ENCODE measurements at places on chromosomes 11 and 22.

DNA sequence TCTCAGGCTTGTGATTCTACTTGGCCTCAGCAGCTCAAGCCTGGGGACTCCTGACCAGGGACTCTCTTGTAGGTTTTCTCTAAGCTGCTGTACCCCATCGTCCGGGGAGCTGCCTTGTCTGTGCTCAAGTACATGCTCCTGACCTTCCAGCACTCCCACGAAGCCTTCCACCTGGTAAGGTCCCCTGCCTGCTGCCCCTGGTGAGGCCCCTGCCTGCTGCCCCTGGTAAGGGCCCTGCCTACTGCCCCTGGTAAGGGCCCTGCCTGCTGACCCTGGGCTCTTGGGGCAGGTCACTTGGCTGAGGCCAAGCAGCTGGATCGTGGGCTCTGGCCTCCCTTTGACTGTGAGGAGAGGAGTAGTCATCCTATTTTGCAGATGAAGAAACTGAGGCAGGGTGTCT, 11.3 kb downstream of the USP35 start:
- DNase-seq: no peak

DNA sequence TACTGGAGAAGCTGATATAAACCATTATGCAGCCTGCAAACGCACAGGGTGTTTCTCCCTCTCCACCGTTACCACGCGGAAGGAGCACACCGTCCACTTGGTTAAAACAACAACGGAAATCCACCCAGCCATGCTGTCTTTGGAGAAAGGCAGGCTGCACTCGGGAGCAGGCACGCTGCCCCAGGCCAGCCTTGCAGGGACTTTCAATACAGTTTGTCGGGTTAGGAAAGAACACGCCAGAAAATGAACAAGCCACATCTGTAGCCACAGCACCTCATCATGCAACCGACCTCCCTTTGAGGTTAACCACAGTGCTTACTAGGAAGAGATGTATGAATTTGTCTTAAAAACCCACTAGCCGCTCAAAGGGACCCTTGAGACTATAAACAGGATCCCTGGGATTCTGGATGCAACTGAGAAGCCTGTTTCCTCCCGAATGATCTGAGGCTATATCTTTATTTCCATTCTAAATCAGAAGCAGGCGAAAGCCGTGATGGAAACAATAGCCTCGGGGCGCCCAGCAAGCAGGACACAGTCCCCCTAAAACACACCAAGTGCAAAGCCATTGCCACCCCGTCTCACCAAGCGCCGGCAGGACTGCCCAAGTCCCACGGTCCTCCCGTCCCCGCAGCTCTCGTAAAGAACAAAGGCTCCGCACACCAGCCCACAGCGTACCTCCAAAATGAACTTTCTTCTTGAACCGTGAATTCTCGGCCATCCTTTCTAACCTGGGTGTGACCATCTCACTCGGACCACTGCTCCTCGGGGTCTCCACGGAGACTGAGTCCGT, 318.9 kb downstream of the CTTN start:
- DNase-seq: no peak

DNA sequence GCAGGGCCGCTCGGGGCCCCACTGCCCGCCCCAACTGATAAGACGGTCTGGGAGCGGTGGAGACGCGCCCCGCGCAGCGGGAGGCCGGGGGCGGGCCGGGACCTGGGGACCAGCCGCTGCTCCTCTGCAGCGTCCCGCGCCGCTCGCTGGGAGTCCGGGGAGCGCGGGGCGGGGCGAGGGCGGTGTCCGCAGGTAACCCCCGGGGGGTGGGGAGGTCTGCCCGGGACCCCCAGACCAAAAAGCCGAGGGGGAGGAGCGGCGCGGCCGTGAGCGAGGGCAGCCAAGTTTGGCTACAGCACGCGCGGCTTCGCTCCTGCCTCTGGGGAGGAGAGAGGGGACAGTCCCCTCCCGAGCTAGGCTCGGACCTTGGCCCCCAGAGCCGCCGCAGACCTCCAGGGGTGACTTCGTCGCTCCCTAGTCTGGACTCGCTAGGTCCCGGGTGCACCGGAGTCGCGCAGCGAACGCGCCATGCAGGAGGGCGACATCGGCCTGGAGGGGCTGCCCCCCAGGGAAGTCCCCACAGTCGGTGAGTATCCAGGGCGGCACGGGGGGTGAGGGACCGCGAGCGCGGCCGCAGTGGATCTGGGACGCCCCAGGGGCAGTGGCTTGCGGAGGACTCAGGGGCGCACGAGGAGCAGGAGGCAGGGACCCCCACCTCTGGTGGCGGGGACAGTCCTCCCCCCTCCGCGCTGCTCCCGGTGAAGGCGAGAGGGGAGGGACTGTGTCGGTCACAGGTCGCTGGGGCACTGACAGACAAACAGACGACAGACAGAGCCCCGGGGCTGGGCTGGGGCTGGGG, 92.3 kb upstream of the ANO1 start:
- no peak for DNase-seq

DNA sequence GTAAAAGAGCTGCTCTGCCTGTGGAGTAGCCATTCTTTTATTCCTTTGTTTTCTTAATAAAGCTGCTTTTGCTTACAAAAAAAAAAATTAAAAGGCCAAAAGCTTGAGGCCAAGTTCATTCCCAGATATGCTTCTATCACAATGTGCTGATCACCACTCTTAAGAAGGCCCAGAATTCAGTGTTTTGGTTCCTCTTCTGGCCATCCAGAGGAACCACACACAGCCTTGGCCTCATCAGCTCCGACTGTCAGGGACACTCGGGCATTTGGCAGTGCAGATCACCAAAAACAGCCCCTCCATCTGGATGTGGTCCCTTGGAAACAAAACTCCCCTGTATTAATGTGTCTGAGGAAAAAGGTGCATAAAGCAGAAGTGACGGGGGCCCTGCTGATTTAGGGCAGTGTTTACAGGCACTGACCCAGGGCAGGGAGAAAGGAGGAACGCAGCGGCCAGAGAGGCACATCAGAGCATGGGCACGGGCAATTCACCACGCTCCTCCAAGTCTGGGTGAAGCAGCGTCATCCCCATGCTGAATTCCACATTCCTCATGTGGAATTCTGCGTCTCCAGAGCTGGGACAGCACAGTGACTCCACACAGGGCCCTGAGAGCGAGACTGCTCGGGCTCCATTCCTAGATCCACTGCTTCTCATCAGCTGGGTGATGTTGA, 17.7 kb downstream of the POLDIP3 start:
- DNase-seq: no peak

- no peak for DNase-seq
These were observed 11.2 kb downstream of the RTN4RL2 start for GRCh38 chr11:57471496-57471895.

DNA sequence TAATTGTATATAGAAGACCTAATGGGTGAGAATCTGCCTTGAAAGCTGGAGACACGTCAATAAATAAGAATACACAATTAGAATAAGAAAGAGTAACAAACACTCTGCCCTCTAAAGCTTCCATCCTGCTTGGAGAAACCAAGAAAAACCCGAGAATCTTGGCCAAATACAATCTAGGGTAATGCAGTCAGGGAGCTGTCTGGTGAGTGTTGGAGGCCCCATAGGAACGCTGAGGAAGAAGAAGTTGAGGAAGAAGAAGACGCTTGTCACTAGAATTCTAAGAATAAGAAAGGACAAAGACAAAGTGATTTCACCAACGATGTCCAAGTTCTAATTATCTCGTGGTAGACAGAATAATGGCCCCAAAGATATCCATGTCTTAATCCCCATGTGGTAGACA, 4485.9 kb upstream of the OR11H1 start:
- DNase-seq: no peak

DNA sequence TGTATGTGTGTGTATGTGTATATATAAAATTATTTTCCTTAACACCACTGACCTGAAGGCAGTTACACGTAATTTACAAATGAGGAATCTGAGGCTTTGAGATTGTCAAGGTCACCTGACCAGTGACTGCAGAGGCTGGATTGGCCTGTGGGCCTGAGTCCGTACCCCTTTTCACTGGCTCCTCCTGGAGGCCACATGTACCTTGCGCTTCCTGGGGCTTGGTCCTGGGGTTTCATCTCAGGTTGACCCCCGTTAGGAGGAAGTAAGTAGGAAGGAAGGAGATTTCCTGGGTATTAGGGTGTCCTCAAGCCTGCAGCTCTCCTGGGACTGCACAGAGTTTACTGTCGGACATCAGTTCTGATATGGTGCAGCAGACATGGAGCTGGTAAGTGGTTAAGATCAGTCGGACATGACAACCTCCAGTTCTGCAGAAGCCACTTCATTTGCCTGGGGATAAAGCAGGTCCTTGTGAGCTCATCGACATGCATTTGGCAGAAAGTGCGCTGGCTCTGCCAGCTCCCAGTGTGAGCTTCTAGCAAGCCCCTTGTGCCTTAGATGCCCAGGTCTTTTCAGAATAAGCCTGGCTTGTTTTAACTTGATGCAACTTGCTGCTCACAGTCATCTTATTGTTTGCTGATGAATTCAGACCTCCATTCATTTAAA, 36.6 kb downstream of the ST3GAL4 start:
- no peak for DNase-seq

DNA sequence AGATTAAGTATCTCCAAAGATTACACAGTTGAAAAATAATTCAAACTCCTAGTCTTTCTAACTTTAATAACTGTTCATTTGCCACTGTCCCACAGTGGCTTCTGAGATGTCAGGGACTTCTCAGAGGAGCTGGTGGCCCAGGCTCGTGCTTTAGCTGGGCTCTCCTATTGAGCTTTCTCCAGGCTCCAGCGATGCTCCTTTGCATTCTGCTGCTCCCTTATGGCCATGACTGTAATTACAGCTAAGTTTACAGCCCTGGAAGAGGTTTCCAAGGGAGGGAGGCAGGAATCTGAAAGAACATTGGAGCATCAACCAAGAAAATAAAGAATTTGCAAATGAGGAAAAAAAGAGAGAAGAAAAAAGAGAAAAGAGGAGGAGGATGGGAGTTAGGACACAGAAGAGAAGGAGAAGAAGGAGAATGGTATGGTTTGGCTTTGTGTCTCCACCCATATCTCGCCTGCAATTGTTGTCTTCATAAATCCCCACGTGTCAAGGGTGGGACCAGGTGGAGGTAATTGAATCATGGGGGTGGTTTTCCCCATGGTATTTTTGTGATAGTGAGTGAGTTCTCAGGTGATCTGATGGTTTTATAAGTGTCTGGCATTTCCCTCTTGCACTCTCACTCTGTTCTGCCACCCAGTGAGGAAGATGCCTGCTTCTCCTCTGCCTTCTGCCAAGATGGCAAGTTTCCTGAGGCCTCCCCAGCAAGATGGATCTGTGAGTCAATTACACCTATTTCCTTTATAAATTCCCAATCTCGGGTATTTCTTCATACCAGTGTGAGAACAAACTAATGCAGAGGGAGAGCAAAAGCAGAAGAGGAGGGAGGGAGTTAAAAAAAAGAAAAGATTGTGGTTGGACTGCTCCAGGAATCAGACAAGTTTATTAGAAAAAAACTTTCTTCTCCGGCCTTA, 857.0 kb downstream of the KCNA4 start:
- no peak for DNase-seq

- DNase-seq: no peak
These were observed 3.4 kb upstream of the FADS1 start for GRCh38 chr11:61820174-61820573.

- no peak for DNase-seq
These were observed 51.5 kb upstream of the GAL start for GRCh38 chr11:68632802-68633201.

DNA sequence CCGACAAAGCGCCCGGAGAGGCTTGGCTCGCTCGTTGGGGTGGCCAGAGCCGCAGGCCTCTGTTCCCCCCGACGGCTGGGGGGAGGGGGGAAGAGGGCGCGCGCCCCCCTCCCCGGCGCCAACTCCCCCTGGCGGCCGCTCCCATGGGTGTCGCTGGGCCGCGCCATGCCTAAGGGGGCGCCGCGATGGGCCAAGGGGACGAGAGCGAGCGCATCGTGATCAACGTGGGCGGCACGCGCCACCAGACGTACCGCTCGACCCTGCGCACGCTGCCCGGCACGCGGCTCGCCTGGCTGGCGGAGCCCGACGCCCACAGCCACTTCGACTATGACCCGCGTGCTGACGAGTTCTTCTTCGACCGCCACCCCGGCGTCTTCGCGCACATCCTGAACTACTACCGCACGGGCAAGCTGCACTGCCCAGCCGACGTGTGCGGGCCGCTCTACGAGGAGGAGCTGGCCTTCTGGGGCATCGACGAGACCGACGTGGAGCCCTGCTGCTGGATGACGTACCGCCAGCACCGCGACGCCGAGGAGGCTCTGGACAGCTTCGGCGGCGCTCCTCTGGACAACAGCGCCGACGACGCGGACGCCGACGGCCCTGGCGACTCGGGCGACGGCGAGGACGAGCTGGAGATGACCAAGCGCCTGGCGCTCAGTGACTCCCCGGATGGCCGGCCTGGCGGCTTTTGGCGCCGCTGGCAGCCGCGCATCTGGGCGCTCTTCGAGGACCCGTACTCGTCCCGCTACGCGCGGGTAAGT, 1.4 kb downstream of the KCNC1 start:
- no peak for DNase-seq

DNA sequence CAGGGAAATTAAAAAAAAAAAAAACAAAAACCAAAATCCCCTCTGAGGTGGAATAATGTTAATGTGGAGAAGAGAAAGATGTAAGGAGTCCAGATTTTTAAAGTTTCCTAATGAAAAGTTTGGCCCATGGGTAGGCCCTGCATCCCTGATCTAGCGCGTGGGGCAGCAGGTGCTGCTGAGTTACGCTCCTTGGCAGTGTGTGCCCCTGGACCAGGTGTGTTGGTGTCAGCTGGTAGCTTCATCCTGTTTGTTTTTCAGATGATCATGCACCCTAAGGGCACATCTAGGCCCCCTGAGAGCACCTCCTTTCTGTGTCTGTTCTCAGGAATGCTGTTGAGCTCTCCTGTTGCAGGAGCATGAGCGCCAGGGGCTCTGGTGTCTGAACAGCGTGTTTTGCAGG, 6.7 kb downstream of the DGCR8 start:
- DNase-seq: no peak

GRCh38 chr11:133699071-133699470, 146.2 kb downstream of the SPATA19 start:
- no peak for DNase-seq

GRCh38 chr11:3091846-3092602, 34.8 kb upstream of the CARS1 start:
- DNase-seq: peak; percentile 61

DNA sequence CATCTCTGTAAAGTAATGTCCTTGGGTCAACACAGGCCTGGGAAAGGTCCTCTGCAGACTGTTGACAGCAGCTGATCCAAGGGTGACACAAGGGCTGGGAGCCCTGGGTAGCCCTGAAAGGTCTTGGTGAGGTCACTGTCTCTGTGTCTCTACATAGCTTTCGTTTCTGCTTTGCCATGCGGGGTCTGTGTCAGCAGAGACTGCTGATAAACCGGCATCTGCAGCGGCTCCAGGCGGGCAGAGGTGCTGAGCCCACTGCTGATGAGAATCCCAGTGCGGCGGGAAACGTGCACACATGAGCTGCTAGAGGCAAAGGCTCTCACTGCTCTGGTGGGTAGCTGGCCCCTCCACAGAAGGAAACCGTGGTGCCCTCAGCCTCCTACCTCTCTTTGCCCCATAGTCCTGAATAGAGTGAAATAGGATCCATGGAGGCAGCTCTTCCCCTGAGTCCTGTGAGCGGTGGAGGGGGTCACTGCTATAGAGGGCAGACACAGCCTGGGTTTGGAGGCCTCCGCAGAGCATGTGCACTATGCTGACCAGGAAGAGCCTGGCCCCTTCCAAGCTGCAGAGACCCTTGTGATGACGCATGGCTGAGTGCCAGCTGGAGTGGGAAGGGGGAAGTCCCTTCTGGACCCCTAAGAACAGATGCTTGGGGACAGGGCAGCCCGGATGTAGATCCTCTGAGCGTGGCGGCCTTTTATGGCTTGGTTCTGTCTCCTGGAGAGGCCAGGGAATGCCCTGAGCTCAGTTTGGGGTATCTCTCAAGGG, 17.8 kb upstream of the ST3GAL4 start:
- DNase-seq: no peak

GRCh38 chr11:76666408-76666807, 4.1 kb downstream of the LRRC32 start:
- DNase-seq: no peak

GRCh38 chr11:73012121-73012863, 129.8 kb downstream of the FCHSD2 start:
- no peak for DNase-seq

Data from activated CD4-positive, CD25-positive, alpha-beta regulatory T cell treated with anti-CD3 and anti-CD28 coated beads, Interleukin-2, amount 50 U/mL, for 16 hours (primary cell).